ENCODE measurements at places on chromosomes 7 and 10. TPM values are rescaled to one million over a fixed set of nuclear protein-coding genes. Genes with fewer than 3 reads are reported as not detected.

GRCh38 chr10:63713191-63714144, 192.3 kb downstream of the REEP3 start:
- DNase-seq: no peak

DNA sequence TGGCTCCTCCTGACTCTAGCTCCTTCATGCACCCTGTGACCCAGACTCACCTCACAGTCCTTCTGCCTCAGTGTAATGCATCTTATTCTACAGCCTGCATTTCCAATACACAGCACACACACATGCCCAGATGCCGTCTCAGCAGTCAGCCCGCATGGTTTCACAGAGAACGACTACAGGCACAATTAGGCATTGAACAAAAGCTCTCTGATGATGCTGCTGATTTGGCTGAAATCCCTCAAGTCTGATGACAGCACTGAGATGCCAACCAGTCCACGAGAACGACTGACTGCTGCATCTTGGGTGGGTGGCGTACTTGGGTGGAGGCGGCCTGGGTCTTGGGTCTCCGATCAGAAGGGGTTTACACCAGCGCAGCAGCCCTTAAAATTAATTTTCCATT, 200.4 kb downstream of the TAX1BP1 start:
- DNase-seq: peak; percentile 67

GRCh38 chr10:61140765-61141392, 196.9 kb upstream of the RHOBTB1 start:
- DNase-seq: no peak

DNA sequence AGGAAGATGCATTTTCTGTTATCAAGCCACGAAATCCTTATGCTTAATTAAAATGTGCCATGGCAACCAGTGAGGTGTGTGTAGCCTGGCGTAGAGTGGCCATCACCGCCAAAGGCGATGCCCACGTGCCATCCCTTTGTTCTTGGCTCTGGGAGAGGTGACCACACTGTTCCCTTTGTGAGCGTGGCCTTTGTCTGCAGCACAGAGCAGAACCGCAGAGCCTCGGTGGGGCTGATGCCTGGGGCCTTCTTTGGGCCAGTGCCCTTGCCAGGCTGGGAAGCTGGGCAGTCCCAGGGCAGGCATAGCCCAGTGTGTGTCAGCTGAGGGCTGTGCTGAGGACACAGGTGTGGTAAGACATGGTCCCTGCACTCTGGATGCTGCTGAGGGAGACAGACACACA, 48.3 kb downstream of the BUB3 start:
- DNase-seq: no peak

- DNase-seq: no peak
Observed at GRCh38 chr7:45187089-45187945, 29.7 kb downstream of the RAMP3 start.

The ATG9B gene
- total RNA-seq: 6.4 TPM

DNA sequence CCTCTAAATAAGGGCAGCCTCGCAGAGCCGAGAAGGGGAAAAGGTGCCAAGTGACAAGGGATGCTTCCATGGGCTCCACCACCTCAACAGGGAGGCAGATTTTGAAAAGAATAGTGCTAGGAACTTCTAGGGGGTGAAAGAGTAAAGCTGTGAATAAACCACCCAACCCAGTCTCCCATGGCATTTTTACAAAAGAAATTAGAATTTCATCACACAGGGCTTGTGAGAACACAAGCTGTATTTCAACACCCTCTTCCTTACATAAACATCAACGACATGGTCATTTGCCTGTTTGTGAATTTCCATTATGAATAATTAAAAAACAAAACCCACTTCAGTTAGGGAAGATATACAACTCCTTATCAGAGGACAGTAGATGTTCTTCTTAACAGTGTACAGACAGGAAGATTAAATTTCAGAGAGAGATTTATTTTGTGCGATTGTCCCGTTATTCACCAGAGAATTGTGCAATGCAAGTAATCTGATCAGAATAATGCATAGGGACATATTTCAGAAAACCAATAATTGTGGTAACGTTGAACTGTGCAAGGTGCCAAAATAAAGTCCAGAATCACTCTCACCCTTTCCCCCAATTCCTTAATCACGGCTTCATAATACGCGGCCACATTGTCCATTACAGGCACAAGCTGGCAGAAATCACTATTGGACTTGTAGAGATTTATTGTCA, 207.8 kb upstream of the MGMT start:
- DNase-seq: no peak

The NKX1-2 gene
- 0.53 TPM for total RNA-seq

DNA sequence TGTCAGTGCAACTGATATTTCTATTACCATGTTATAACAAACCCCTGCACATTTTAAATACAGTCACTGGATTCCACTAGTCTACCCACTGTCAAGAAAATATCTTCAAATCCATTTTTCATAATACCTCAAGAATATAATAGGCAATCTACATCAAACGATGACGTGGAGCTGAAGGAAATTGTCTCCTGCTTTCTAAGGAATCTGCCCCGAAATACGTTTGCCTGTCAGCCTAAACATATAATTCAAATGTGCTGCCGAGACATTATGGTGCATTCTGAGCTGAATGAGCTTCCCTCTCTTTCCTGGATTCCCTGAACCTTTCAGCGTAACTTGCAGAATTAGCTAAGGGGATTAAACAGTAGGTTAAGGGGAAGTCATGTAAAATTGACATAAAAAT, 306.8 kb downstream of the SORCS1 start:
- DNase-seq: no peak

DNA sequence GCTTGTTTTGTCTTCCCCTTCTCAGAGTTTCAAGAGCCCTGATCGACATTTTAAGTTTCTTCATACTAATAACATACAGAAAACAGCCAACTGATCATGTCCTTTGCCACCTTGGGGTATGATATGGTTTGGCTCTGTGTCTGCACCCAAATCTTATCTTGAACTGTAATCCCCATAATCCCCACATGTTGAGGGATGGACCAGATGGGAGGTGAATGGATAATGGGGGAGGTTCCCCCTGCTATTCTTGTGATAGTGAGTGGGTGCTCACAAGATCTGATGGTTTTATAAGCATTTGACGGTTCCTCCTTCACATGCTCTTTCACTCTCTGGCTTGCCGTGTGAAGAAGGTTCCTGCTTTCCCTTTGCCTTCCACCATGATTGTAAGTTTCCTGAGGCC, 190.3 kb downstream of the CHCHD3 start:
- no peak for DNase-seq

The SFTPA2 gene
- 0.66 TPM for total RNA-seq

- no peak for DNase-seq
Observed at GRCh38 chr10:35640951-35641675, 983 bp downstream of the FZD8 start.

DNA sequence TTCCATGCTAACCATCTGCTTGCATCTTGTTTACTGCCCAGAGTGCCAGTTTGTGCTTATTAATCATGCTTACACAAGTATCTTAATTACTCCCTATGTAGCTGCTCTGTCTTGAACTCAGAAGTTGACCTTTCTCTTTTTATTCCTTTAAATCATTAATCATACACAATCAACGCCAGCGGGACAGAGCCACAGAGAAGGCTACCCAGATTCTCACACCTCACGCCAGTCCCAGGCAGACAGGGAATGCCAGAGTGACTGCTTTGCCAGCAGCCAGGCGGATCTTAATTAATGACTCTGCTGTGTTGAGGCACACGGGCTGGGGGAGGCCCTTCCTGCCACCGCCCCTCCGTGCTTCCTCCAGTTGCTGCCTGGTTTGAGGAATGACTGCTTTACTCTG, 229.4 kb downstream of the LRMDA start:
- DNase-seq: no peak

DNA sequence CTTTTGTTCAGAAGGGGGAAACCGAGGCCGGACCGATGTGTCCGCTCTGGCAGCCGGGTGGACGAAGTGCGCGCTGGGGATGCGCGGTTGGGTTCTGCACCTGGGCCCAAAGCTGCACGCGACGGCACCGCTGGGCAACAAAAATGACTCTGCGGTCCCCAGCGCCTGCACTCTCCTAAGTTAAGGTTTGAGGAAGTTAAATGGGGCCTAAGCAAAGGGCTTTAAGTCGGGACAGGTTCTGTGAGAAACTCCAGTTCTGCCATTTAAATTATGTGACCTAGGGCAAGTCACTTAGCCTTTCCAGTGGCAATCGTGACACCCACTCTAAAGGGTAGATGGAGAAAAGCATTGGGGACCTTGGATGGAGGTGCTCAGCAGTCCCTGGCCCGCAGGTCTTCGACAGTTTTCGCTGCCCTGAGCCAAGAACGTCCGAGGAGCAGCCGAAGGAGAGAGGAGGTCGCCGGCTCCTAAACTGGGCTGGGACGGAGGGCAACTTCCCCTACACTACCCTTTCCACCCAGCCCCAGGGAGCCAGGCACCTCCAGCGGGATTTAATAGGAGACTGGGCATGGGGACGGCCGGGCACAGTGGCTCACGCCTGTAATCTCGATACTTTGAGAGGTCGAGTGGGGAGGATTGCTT, 534 bp upstream of the ACBD5 start:
- no peak for DNase-seq

GRCh38 chr10:23157239-23157681, 34.9 kb upstream of the PTF1A start:
- DNase-seq: no peak

DNA sequence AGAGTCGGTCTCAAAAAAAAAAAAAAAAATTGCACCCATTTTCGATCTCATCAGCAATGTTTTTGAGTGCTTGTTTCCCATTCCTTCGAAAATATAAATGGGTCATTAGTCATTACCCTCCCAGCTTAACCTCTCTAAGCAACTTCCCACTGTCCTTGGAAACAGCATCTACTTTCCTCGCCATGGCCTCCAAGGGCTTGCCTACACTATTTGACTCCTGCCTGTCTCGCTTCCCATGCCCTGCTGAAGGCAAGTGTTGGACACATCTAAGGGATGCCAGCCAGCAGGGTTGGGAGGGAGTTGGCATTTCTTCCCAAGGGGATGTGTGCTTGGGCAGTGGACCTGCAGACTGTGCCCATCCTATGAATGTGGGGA, 12.7 kb upstream of the RHBDD2 start:
- DNase-seq: no peak

The TRIL gene
- total RNA-seq: 42.2 TPM

The SEMA3C gene
- total RNA-seq: 17.1 TPM

- DNase-seq: no peak
Observed at GRCh38 chr10:77168161-77168560, 469.4 kb downstream of the KCNMA1 start.

The ACTR1A gene
- total RNA-seq: 142 TPM

GRCh38 chr7:5582532-5582935, 158.9 kb upstream of the TNRC18 start:
- DNase-seq: no peak

GRCh38 chr10:86176850-86177536, 189.6 kb downstream of the GRID1 start:
- peak; percentile 14 for DNase-seq

- DNase-seq: no peak
Observed at GRCh38 chr7:130703851-130704250, 17.5 kb upstream of the TSGA13 start.

DNA sequence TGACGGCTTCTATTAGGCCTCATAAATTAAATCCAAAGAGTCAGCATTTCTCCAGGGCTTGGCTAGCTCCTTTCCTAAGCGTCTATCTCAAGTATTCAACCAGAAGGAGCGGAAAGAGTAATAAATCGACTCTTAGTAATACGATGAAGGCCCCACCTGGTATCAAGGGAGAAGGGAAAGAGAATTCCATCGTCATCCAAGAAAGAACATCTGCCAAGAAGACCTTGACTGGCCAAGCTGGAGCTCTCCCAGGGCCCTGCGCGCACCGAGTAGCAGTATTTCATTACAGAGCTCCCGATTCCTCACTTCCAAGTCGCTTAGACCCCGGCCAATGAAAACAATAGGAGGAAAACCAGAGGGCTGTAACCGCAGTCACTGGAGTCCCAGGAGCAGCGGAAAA, 178.0 kb upstream of the FRMD4A start:
- DNase-seq: no peak

DNA sequence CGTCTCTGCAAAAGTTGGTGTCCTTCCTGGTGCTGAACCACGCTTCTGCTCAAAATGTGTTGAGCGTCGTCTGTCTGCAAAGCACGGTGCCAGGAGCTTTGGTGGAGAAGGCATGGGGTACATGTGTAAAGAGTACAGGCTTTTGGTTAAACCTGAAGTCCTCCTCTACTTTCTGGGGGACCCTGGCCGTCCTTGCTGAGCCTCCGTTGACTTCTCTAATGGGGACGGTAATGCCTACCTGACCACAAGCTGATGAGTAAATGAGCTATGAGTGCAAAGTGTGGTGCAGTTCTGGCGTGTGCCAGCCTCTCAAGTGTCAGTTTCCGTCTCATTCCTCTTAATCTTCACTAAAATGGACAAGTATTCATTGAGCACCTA, 527 bp upstream of the HERPUD2 start:
- DNase-seq: no peak

- no peak for DNase-seq
Observed at GRCh38 chr10:42956045-42956444, 120.8 kb upstream of the RET start.

The C10orf67 gene
- total RNA-seq: 1.7 TPM

- DNase-seq: no peak
Observed at GRCh38 chr10:126893206-126893605, 12.0 kb upstream of the DOCK1 start.

- no peak for DNase-seq
Observed at GRCh38 chr10:112706577-112706976, 243.5 kb upstream of the TCF7L2 start.

GRCh38 chr7:154480817-154481216, 428.6 kb downstream of the DPP6 start:
- DNase-seq: no peak

DNA sequence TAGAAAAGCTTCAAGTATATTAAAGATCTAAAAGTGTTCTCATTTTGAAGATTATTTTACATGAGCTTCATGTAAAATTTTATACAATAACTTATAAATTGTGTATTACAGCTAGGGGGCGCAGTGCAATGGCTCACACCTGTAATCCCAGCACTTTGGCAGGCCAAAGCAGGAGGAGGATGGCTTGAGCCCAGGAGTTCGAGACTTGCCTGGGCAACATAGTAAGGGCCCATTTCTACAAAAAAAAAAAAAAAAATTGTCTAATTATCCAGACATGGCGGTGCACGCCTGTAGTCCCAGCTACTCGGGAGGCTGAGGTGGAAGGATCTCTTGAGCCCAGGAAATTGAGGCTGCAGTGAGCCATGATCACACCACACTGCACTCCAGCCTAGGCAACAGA, 16.6 kb downstream of the ACBD5 start:
- DNase-seq: no peak

GRCh38 chr10:21509341-21510240, 15.9 kb downstream of the SKIDA1 start:
- DNase-seq: no peak

The ARHGAP12 gene
- 34.5 TPM for total RNA-seq

GRCh38 chr7:46881507-46882127, 700.3 kb downstream of the TNS3 start:
- DNase-seq: no peak

GRCh38 chr7:112236597-112236996, 30.1 kb downstream of the ZNF277 start:
- DNase-seq: no peak

DNA sequence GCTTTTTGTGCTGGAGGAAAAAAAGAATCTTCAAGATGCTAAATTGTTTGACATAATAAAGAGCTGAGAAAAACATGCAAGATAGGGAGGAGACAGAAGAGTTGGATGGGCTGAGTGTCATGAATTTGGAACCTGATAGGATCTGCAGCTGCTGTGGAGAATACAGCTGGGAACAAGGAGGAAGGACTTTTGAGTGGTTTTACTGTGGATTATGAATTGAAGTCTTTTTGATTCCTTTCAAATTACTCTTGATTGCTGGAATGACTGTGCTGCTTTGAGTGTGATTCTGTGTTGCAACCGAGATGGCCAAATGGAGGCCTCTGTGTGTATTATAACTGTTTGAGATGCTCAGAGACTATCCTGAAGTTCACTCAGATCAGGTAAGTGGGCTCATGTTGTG, 4.0 kb downstream of the EFCAB10 start:
- DNase-seq: no peak
